ENCODE measurements at places on chromosomes 6 and 20. TPM values are rescaled to one million over a fixed set of nuclear protein-coding genes. Genes with fewer than 3 reads are reported as not detected.

The NT5E gene
- total RNA-seq, result 1.5 TPM

The POM121L2 gene
- not detected for total RNA-seq

The CCN6 gene
- not detected for total RNA-seq

The CENPQ gene
- 5.0 TPM for total RNA-seq

The SLC4A11 gene
- 0.19 TPM for total RNA-seq

The OR2B6 gene
- total RNA-seq, result not detected

The KPNA5 gene
- 71.1 TPM for total RNA-seq

DNA sequence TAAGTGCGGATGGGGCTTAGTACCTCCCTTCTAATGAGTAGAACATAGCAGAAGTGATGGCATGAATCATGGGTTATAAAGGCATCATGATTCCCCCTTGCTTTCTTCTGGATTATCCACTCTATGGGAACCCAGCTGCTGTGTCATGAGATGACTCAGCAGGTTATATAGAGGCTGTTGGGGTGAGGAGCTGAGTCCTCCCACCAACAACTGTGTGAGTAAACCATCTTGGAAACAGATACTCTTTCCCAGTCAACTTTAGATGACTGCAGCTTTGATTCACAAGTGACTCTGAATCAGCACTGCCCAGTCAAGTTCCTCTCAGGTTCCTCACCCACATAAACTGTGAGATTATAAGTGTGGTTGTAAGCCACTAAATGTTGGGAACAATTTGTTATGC, 46.3 kb downstream of the FAM83B start:
- no peaks in the 10 kb centered on the region for H3K36me3 ChIP-seq
- no peaks in the 10 kb centered on the region for H3K27me3 ChIP-seq
- no peaks in the 10 kb centered on the region for H3K4me1 ChIP-seq
- no peak overlapping the region for H3K27ac ChIP-seq

DNA sequence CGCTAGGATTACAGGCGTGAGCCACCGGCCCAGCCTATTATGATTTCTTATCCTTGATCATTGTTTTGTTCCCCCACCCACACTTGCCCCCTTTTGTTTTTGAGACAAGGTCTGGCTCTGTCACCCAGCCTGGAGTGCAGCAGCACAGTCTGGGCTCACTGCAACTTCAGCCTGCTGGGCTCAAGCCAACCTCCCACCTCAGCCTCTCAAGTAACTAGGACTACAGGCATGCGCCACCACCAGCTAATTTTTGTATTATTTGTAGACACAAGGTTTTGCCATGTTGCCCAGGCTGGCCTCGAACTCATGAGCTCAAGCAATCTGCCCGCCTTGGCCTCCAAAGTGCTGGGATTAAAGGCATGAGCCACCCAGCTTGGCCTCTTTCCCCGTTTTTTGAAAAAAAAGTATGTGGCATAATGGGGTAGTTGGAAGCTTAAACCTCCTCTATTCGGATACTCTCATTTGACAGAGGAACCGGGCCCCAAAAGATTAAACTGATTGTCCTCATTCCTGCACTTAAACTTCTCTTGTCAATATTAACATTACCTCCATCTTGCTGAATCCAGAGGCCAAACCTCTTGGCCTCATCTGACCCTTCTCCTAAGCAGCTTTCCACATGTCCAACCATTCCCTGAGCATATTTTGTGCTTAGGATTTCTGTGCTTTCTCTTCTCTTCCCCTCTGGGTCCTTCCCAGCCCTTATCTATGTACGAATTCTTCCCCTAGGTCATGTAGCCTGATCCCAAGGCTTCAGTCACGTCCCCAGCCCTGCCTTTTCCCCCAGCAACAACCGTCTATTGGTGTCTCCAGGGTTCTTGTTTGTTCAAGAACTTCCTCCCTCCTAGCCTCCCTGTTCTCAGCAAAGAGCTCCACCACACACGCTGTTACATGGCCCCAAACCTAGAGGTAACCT, 6.1 kb upstream of the EZR start:
- H3K4me1 ChIP-seq, result no peaks in the 10 kb centered on the region
- no peak for DNase-seq
- no peak overlapping the region for H3K27ac ChIP-seq
- no peaks in the 10 kb centered on the region for H3K27me3 ChIP-seq
- no peaks in the 10 kb centered on the region for H3K36me3 ChIP-seq

DNA sequence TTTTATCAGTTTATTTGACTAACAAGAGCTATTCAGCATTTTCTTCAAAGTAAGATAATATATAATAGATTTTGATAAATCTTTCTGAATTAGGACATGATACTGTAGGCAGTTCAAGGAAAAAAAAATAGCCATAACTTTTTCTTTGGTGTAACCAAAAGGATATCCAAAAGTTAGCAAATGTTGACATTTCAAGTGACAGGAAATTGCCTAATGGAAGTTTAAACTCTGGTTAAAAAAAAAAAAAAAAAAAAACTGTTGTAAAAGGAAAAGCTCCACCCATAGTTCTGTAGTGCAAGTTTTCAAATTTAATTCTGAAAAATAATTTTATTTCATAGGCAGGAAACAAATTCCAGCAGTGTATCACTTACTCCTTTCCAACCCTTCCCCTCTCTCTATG, 18.8 kb downstream of the HEBP2 start:
- H3K4me3 ChIP-seq, result no peak overlapping the region
- DNase-seq, result no peak
- H3K27me3 ChIP-seq, result no peaks in the 10 kb centered on the region
- no peaks in the 10 kb centered on the region for H3K4me1 ChIP-seq
- H3K36me3 ChIP-seq, result no peaks in the 10 kb centered on the region

GRCh38 chr6:111975466-111975865, 78.4 kb upstream of the CCN6 start:
- H3K27me3 ChIP-seq, result no peaks in the 10 kb centered on the region
- peak overlapping the region; percentile 95 for H3K27ac ChIP-seq
- no peak overlapping the region for H3K4me3 ChIP-seq
- no peak for DNase-seq
- peaks cover 98% of the 10 kb centered on the region for H3K4me1 ChIP-seq

- H3K36me3 ChIP-seq, result no peaks in the 10 kb centered on the region
- DNase-seq, result no peak
- no peak overlapping the region for H3K27ac ChIP-seq
- H3K27me3 ChIP-seq, result no peaks in the 10 kb centered on the region
Measured at GRCh38 chr20:42703744-42704143, 486.0 kb downstream of the PTPRT start.

- H3K27me3 ChIP-seq, result no peaks in the 10 kb centered on the region
- H3K36me3 ChIP-seq, result no peaks in the 10 kb centered on the region
- peaks cover 5% of the 10 kb centered on the region for H3K4me1 ChIP-seq
- no peak overlapping the region for H3K27ac ChIP-seq
- H3K4me3 ChIP-seq, result no peak overlapping the region
- no peak for DNase-seq
Measured at GRCh38 chr6:129497481-129498441, 212.2 kb downstream of the ARHGAP18 start.

Data from naive thymus-derived CD4-positive, alpha-beta T cell (primary cell).